ENCODE measurements at places on chromosomes 11 and 22.
A peak's percentile ranks its signal among the peaks of the same experiment; 100 is the strongest.

DNA sequence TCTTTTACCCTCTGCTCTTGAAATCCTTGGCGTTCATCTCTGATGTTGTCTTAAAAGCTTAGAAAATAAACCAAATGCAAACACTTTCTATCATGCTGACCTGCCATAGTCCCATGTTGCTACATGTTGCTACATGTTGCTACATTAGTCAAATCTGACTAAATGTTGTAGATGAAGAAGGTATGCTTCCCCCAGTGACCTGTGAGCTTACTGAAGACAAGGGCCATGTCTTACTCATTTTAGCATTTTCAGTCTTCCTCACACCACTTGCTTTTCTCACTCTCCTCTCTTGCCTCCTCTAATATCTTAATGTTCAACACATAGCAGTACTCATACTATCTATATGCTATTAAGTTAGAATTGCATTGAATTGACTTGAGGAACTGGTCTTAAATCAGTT lies 346.4 kb upstream of the MTNR1B start:
- no peak for DNase-seq

GRCh38 chr22:40966726-40967085 lies 15.5 kb downstream of the RBX1 start:
- DNase-seq: no peak

DNA sequence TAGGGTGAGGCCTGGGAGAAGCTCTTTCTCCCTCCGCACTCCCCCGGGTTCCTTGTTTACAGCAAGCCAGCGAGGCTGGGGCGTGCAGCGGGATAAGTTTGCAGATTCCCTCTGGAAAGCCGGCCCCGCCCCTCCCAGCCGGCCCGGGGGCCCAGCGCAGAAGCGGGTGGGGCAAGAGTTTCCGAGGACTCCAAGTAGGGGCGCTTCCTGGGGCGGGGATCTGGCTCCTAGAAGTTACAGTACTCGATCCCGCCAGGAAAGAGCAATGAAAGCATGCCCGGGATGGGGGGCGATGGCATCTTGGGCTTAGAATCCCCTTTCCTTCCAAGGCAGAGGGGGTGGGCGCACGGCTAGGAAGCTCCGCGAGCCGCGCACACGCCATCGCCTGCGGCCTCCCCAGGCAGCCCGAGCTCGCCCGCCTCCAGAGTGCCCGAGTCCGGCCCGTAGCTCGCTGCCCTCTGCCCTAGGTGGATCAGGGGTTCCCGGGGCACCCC lies 385 bp downstream of the TST start:
- no peak for DNase-seq

- DNase-seq: peak; percentile 78
Observed at GRCh38 chr11:3808861-3809623, 682 bp downstream of the PGAP2 start.

GRCh38 chr22:30694171-30694639 lies 469 bp upstream of the OSBP2 start:
- DNase-seq: peak; percentile 85

GRCh38 chr11:44424841-44425240 lies 114.9 kb upstream of the ALX4 start:
- no peak for DNase-seq

GRCh38 chr11:71433648-71434450 lies 14.3 kb downstream of the DHCR7 start:
- DNase-seq: peak; percentile 53

DNA sequence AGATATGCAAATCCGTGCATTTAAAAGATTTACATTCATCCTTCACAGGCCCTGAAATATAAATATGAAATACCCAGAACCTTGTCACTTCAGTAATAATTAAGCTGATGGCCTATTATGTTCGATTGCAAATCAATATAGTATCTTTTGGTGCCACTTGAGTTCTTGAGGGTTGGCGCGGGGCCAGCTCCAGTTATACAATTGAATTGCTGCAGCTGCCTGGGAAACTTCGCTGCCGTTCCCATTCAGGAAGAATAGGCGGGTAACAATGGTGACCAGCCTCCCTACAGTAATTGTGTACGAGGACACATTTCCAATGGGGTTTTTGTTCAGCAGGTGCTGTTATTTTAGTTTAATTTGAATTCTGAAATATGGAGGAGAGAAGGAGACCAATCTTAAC lies 451.2 kb downstream of the INSC start:
- DNase-seq: no peak

GRCh38 chr22:49948958-49949913 lies 11.3 kb upstream of the PIM3 start:
- DNase-seq: no peak

DNA sequence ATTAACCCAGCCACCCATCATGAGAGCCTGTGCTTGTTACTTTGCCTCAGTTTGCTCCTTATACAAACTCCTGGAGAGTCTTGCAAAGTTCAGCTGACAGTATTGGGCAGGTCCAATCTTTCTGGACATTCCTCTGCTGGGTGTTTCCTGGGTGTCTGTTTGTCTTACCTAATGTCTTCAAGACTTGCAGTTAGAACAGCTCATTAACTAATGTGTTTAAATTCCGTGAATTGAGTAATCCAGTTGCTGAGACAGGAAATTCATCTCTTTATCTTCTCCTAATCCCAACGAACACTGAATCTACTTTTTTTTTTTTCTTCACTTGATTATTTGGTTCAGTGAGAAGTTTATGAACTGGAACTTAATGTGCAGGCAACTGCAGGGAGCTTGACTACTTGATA lies 20.6 kb downstream of the BCO2 start:
- no peak for DNase-seq

DNA sequence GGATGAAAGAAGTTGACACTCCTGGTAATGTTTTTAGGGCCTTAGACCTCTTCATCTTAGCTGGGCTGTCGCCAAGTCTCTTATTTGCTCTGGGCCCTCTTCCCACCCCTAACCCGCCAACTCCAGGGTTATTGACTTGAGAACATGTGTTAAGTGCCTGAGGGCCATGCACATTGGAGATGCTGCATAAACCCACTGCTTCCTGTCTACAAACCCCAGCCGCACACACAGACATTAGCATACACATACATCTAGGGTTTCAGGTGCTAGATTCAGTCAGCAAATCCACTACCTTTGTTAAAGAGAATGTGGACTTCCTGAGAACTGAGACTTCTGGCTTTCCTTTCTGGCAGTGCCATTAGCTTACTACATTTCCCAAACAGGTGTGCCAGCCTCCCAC lies 817 bp downstream of the PANX3 start:
- no peak for DNase-seq

DNA sequence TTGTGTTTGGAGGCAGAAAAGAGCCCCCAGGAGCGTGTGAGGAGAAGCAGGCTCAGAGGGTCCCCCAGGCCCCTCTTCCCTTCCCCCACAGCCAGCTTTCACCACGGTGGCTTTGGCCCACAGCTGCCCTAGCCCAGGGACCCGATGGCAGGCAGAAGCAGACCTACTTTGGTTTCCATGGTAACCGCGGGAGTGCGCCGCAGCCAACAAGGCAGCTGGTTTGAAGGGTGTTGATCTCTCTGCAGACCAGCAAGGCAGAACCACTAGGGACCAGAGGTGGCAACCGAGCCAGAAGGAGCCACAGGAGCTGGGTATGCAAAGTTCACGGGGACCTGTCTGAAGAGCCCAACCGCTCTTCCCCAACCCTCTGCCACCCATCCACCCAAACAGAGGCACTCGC lies 69.4 kb downstream of the BUD13 start:
- peak; percentile 41 for DNase-seq

GRCh38 chr11:9972989-9973388 lies 309.1 kb downstream of the SWAP70 start:
- no peak for DNase-seq

- DNase-seq: no peak
Observed at GRCh38 chr11:75851203-75851602, 36.2 kb downstream of the UVRAG start.

DNA sequence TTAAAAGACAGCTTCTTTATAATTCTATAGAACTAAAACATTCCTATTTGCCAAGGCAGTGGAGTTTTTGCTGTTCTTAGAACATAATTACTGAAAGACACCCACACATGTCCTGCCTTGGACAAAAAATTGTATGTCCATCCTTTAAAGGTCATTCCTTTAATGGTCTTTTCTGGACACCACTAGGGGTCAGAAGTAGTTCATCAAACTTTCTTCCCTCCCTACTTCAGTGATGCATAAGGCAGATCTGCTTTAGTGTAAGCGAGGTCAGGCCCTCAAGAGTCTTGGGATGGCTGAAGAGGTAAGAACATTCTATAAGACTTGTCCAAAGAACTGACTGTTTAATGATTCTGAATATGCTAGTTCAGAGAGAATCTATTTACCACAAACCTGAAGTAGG lies 4.3 kb upstream of the OR51V1 start:
- no peak for DNase-seq

DNA sequence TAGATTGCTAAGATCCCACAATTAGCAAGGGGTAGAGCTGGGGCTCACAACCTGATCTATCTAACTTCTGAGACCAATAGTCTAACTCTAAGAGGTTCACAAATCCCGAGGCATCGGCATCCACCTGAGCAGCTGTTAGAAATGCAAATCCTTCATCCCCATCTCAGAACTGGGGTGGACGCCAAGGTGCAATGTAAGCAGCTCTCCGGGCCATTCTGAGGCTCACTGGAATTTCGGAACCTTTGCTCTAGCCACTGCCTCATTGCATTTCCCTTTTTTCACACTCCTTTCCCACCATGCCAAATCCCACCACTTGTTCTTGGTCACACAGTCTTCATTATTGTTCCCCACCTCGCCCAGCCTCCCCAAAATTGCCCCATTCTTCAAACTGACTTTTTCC lies 29.8 kb downstream of the MAML2 start:
- DNase-seq: no peak

- no peak for DNase-seq
Observed at GRCh38 chr22:44719586-44720368, 17.8 kb downstream of the PRR5 start.

GRCh38 chr11:59877784-59878183 lies 798 bp upstream of the OOSP3 start:
- DNase-seq: no peak

- DNase-seq: no peak
Observed at GRCh38 chr22:40236131-40236665, 58.5 kb downstream of the TNRC6B start.

GRCh38 chr11:130208241-130209127 lies 48.9 kb downstream of the ST14 start:
- DNase-seq: peak; percentile 59

DNA sequence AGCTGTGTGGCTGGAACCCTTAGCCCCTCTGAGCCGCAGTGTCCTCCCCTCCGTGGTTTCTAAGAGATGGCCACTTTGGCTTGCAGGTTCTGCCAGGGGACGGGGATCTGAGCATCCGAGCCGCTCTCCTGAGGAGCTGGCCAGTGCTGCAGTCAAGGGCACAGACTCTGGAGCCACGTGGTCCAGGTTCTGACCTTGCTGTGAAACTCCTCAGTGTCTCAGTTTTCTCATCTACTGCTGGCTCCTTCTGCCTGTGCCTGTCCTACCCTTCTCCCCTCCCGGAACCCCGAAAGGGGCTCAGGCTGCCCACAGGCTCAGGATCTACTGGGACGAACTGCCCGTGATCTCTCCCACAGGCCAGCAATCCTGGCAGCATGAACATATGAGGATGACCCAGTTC lies 65.4 kb upstream of the TTLL12 start:
- no peak for DNase-seq

GRCh38 chr11:45563810-45564209 lies 101.6 kb downstream of the CHST1 start:
- DNase-seq: no peak

GRCh38 chr11:27263046-27263445 lies 100.0 kb downstream of the CCDC34 start:
- DNase-seq: no peak

DNA sequence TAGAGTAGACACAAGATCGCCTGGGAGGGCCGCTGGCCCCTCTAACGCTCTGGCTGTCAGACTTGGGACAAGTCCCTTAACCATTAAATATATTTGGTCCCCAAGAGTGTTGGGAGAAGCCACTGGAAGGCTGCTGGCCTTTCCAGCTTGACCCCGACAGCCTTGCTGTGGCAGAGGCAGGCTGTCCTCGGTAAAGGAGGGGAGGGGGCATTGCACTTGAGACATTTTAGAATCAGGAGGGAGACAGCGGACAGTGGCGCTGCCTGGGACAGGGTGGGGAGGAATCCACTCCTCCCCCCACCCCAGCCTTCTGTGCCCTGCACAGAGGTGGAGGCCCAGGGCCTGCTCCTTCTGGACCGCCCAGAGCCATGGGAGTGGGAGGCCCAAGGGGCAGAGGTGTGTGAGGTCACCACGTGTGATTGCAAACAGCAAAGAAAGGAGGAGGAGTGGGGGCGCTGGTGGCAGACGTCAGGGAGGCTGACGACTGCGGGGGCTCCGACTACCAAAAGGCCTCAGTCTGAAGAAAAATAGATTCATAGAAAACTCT lies 28.9 kb downstream of the APOL1 start:
- no peak for DNase-seq

GRCh38 chr11:130645843-130646197 lies 197.4 kb downstream of the ADAMTS15 start:
- DNase-seq: no peak

DNA sequence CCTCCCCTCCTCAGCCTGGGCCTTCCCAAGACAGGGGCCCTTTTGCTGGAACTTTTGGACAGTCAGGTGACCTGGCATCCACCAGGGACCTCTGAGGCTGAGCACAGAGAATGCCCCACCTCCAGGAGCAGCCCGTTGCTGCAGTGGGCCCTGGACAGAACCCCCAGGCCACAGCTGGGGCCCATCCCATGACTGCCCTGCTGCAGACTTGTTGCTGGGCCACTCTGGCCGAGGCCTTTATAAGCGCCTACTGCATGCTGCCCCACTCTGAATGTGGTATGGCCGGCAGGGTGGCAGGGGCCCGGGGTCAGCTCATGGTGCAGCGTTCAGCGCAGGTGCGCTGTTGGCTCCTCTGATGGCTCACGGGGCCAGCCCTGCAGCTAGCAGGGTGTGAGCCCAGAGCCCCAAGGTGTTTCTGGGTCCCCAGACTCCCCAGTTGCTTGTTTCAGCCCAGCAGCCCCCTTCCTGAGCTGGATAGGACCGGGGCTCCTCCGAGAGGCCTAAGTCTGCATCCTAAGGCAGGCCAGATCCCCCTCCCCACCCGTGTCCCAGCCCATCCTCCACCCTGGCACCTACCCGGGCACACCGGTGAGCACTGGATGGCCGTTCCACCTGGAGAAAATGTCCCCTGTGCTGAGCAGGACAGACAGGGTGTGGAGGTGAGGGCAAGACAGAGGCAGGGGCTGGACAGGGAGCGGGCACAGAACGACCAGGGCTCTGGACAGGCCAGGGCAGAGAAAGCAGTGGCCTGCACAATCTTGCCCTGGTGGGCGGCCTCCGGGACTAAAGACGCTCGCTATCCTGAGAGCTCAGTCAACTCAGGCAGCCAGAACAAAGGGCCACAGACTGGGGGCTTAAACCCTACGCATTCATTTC lies 28.1 kb upstream of the TH start:
- no peak for DNase-seq

GRCh38 chr22:48974443-48975315 lies 853.0 kb downstream of the BRD1 start:
- DNase-seq: no peak

Measured in activated effector memory CD4-positive, alpha-beta T cell treated with anti-CD3 and anti-CD28 coated beads, Interleukin-2, amount 50 U/mL, for 16 hours (primary cell).